ENCODE measurements at places on chromosomes 3 and 15. TPM values are rescaled to one million over a fixed set of nuclear protein-coding genes. Genes with fewer than 3 reads are reported as not detected.
A peak's percentile ranks its signal among the peaks of the same experiment; 100 is the strongest.

The GP9 gene
- total RNA-seq = not detected

DNA sequence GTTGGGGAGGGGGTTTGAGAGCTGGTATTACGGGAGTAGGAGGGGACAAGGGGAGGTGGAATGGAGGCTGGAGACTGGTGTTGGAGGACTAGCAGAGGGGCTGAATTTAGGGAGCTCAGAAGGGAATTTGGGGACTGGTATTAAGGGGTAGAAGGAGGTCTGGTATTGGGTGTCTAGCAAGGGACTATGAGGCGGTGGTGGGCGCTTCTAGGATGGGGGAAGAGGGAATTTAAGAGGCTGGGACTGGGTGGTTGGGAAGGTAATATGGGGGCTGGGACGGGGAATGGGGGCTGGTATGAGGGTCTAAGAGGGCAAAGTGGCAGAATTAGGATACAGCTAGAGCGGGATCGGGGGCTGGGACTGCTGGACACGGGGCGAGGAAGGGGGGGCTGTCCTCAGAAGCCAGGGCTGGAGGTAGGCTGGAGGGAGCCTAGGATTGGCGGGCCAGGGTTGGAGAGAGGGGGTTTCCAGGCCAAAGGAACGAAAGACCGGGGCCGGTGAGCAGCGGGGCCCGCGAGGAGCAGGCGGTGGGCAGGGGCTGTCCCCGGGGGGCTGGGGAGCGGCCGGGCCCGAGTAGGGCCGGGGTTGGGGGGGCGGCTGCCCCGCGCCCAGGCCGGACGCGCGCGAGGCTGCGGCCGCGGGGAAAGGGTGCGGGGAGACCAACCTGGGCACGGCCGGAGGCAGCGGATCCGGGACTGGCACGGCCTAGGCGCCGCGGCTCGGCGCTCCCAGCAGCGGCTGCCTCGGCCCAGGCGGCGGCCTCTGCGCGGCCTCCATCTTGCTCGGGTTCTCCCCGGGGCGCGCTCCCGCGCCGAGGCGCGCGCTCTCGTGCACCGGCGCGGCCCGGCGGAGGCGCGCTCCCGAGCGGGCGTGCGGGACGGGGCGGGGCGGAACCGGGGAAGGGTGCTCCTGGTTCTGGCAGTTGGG is at the start of gene LHFPL4:
TSS of gene LHFPL4 (minus strand) at position 802 of the 927 bp plus-strand sequence. CDS start 1,143 bp downstream, outside the sequence.
- peaks cover 3% of the 10 kb centered on the region for H3K36me3 ChIP-seq
- no peak for DNase-seq
- peaks cover 39% of the 10 kb centered on the region for H3K27me3 ChIP-seq
- H3K4me1 ChIP-seq = peaks cover 4% of the 10 kb centered on the region

The TRPC1 gene
- total RNA-seq = 1.6 TPM

GRCh38 chr3:46706771-46707582 is 5.8 kb downstream of the TMIE start:
- DNase-seq = no peak
- H3K4me3 ChIP-seq = no peak overlapping the region
- no peaks in the 10 kb centered on the region for H3K36me3 ChIP-seq
- peaks cover 2% of the 10 kb centered on the region for H3K4me1 ChIP-seq
- no peak overlapping the region for H3K27ac ChIP-seq
- H3K27me3 ChIP-seq = peaks cover 7% of the 10 kb centered on the region

DNA sequence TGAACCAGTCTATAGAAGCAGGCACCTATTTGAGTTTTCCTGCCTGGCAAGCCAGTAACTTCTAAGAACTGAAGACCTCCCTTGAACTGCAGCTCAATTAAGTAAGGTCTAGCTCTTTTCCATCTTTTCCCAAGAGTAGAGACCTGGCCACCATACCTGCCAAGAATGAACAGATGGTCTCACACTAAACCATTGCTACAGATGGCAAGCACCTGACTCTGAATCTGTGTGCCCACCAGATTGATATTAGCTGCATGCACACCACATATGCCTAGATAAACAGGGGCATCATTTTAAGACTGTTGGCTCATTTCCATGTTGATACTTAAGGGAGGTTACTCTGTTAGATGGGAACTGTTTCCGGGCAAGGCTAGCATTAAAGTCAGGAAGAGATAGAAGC is 34.8 kb upstream of the GSK3B start:
- H3K4me3 ChIP-seq = no peak overlapping the region
- DNase-seq = no peak
- H3K27ac ChIP-seq = no peak overlapping the region
- no peaks in the 10 kb centered on the region for H3K4me1 ChIP-seq
- H3K36me3 ChIP-seq = no peaks in the 10 kb centered on the region

The CCR1 gene
- 6.4 TPM for total RNA-seq

DNA sequence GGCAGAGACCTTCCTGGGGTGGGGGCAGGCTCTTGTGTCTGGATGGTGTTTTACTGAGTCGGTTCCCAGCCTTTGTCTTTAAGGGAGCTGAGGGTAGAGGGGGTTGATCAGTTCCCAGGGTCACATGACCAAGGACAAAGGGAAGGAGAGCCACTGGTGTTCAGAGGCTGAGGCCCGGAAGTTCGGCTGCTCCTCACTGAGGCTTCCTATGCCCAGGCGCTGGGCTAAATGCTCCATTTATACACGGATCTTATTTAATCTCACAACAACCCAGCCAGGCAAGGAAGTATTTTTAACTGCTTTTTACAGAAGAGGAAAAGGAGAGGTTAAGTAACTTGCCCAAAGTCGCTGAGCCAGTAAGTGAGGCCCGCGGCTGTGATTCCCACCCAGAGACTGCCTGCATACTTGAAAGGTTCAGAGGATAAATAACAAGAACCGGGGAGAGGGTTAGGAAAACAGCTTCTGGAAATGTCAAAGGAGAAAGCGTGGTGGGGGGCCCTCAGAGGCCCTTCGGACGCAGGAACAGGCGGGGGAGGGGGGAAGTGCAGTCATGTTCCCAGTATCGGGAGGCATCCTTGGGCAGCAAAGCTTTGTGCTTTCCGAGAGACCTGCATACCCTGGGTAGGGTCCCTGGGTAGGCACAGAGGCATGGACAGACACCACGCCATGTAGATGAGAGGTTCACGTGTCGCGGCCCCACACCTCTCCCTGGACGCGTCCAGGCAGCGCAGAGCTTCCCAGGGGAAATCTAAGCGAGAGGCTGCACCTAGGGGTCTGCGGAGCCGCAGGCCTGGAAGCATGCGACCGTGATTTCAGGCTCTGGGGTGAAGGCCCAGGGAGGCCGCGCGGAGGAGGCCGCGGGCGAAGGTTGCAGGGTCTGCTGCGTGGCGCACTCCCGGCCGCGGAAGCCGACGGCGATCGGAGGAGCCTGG is 21.3 kb downstream of the EPHB3 start:
- H3K36me3 ChIP-seq = no peaks in the 10 kb centered on the region
- peaks cover 30% of the 10 kb centered on the region for H3K27me3 ChIP-seq
- no peak overlapping the region for H3K27ac ChIP-seq
- DNase-seq = no peak
- H3K4me3 ChIP-seq = no peak overlapping the region

The THBS1 gene
- total RNA-seq = 0.40 TPM

GRCh38 chr3:118480101-118480860 is 554.4 kb downstream of the IGSF11 start:
- no peak overlapping the region for H3K4me3 ChIP-seq
- no peaks in the 10 kb centered on the region for H3K27me3 ChIP-seq
- no peaks in the 10 kb centered on the region for H3K4me1 ChIP-seq
- DNase-seq = no peak

The TRH gene
- not detected for total RNA-seq

DNA sequence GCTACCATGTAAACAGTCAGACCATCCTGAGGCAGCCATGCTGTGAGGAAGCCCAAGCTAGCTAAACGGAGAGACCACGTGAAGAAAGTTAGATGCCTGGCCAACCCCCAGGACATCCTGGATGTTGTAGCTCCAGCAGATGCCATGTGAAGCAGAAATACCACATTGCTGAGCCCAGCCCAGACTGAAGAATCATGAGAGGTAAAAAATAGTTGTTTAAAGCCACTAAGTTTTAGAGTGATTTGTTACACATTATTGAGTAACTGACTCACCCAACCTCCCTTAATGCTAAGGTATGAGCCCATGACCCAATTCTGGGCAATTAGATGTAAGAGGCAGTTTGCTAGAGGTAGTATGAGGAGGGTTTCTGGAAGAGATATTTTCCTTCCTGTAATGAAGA is 200.5 kb downstream of the THRB start:
- H3K4me3 ChIP-seq = no peak overlapping the region
- H3K27me3 ChIP-seq = no peaks in the 10 kb centered on the region
- no peak for DNase-seq
- H3K4me1 ChIP-seq = no peaks in the 10 kb centered on the region
- no peak overlapping the region for H3K27ac ChIP-seq

The PTPRG gene
- total RNA-seq = not detected

GRCh38 chr3:57166660-57167059 is 1.5 kb upstream of the IL17RD start:
- no peak overlapping the region for H3K4me3 ChIP-seq
- no peak overlapping the region for H3K27ac ChIP-seq
- no peak for DNase-seq
- peaks cover 10% of the 10 kb centered on the region for H3K4me1 ChIP-seq
- peaks cover 74% of the 10 kb centered on the region for H3K27me3 ChIP-seq

The TMEM212 gene
- total RNA-seq = not detected

DNA sequence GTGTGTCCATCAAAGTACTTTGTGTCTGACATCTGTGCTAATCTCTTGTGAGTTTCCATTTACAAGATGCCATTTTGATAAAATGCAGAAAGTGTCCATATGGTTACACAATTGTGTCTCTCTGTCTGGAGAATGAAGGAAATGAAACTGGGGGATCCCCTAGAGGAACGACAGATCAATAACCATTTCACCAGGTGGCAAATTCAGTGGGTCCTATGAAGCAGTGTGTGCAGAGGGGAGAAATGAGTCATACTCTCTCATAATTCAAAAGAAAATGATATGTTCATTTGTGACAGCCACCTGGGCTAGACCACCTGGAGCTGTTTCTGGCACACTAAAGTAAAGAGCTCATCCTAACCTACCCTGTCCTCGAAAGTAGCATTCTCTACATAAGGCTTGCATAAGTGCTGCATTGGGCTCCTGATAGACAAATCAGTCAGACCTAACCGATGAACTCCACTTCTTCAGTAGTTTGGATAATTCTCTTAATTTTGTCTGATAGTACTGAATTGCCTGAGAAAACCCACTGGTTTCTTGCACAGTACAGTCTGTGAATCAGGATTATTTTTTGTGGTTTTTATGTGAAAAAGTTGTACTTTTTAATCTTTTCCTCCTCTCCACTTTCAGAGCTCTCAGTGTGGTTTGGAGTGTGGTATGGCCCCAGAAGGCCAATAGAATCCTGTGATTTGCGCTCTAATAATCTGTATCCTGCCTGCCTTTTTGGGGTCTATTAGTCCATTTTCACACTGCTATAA is 10.3 kb upstream of the CD47 start:
- no peaks in the 10 kb centered on the region for H3K27me3 ChIP-seq
- no peak overlapping the region for H3K4me3 ChIP-seq
- peak; percentile 59 for DNase-seq
- peak overlapping the region; percentile 68 for H3K27ac ChIP-seq
- H3K36me3 ChIP-seq = no peaks in the 10 kb centered on the region
- peaks cover 45% of the 10 kb centered on the region for H3K4me1 ChIP-seq

The SLC28A1 gene
- total RNA-seq = not detected

The CCRL2 gene
- total RNA-seq = 5.3 TPM

- H3K4me1 ChIP-seq = no peaks in the 10 kb centered on the region
- no peaks in the 10 kb centered on the region for H3K36me3 ChIP-seq
- H3K4me3 ChIP-seq = no peak overlapping the region
- DNase-seq = no peak
- no peak overlapping the region for H3K27ac ChIP-seq
- H3K27me3 ChIP-seq = no peaks in the 10 kb centered on the region
Measured at GRCh38 chr3:164465172-164465571, 613.1 kb downstream of the SI start.

The SNTN gene
- total RNA-seq = not detected

GRCh38 chr3:56197259-56197965 is 270.9 kb downstream of the ERC2 start:
- no peaks in the 10 kb centered on the region for H3K4me1 ChIP-seq
- no peak for DNase-seq
- no peak overlapping the region for H3K27ac ChIP-seq
- H3K36me3 ChIP-seq = no peaks in the 10 kb centered on the region
- H3K27me3 ChIP-seq = peaks cover 3% of the 10 kb centered on the region

GRCh38 chr3:111906656-111907055 is 47.6 kb downstream of the PHLDB2 start:
- H3K27ac ChIP-seq = no peak overlapping the region
- H3K4me3 ChIP-seq = no peak overlapping the region
- H3K36me3 ChIP-seq = no peaks in the 10 kb centered on the region
- peaks cover 3% of the 10 kb centered on the region for H3K4me1 ChIP-seq
- no peak for DNase-seq

DNA sequence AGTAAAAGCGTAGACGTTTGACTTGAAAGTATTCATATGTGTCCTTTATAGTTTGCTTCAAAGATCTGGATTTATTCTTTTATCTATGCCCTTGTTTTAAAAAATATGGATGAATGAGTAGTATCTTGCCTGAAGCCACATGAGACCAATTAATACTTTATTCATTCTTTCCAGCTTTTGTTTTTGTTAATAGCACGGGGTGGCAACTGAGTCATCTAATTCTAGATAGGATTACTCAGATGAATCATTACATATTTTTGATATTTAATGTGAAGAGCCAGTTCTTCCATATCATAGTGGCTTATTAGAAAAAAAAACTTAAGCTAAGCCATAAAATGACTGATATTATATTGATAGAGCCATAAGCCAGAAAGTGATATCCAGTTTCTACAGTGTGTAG is 121.9 kb downstream of the BBX start:
- H3K36me3 ChIP-seq = peaks cover 14% of the 10 kb centered on the region
- no peaks in the 10 kb centered on the region for H3K4me1 ChIP-seq
- H3K4me3 ChIP-seq = no peak overlapping the region
- no peak for DNase-seq

The MCTP2 gene
- 17.0 TPM for total RNA-seq

DNA sequence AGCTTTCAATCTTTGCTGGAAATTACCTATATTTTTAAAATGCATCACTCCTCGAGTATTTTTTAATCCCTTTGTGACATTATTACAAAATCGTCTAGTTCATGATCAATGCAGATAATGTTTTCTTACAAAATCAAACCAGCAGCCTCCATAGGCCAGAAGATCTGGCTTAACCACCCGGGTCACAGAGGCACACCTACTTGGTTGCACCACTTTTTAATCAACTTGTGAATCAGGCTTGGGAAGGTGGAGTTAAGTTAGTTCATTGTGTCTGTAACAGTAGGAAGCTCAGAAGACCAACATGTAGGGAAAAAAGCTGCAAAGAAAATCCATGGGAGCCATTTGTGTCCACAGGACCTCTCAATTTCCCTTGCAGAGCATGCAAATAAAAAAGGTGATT is 148.0 kb downstream of the TP63 start:
- H3K36me3 ChIP-seq = no peaks in the 10 kb centered on the region
- no peak overlapping the region for H3K27ac ChIP-seq
- H3K27me3 ChIP-seq = no peaks in the 10 kb centered on the region
- H3K4me1 ChIP-seq = no peaks in the 10 kb centered on the region
- no peak for DNase-seq
- no peak overlapping the region for H3K4me3 ChIP-seq

The CYP8B1 gene
- total RNA-seq = not detected

The SEMA3B gene
- total RNA-seq = 0.37 TPM

Data from activated CD4-positive, alpha-beta T cell treated with anti-CD3 and anti-CD28 coated beads, Interleukin-2, amount 10 ng/mL, durations not matched to agents 7 days and 5 days (primary cell).